A549 treated with RU486 at 1 μM for 4 hours (cell line): ENCODE measurements at places on chromosomes 1 and 21. TPM values are rescaled to one million over a fixed set of nuclear protein-coding genes. Genes with fewer than 3 reads are reported as not detected.

HCRTR1 gene
- not detected in 5 replicates for total RNA-seq

PRKAB2 gene
- total RNA-seq, result 7.1 to 12.8 TPM (median 11.2 TPM) in 5 replicates

S100A7A gene
- not detected in 5 replicates for total RNA-seq

LIX1L gene
- 6.4 to 10.2 TPM (median 8.5 TPM) in 5 replicates for total RNA-seq

CFHR4 gene
- not detected in 5 replicates for total RNA-seq

LIPI gene
- total RNA-seq, result not detected in 5 replicates

KPRP gene
- not detected in 5 replicates for total RNA-seq

BEND5 gene
- not detected in 5 replicates for total RNA-seq
